ENCODE measurements at places on chromosomes 12 and 14.

DNA sequence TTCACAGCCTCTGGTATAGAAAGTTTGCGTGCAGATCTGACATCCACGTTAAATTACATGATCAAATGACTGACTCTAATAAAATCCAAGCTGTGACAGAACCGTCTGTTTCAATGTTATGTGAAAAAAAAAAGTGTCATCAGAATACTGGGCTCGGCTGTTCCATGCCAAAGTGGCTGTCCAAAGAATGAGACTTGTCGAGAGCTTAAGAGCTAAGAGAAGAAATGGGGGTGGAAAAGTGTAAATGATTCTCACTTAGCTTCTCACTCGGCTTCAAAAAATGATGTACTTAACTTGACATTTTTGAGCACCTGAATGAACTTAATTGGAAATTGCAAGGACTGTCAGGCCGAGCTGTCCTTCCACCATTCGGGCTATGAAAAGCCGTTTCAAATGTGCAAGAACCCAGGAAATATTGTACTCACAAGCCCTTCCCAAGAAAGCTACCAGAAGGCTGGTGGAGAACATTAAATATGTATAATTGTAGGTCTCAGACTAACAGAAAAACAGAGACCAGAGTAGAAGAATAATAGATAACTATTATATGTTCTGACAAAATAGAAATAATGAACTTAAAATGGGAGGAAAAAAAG, 78.0 kb downstream of the DIO3 start:
- no peaks in the 10 kb centered on the region for H3K36me3 ChIP-seq
- DNase-seq, result no peak
- H3K4me3 ChIP-seq, result no peak overlapping the region
- no peak overlapping the region for H3K27ac ChIP-seq
- peaks cover 11% of the 10 kb centered on the region for H3K4me1 ChIP-seq
- no peaks in the 10 kb centered on the region for H3K27me3 ChIP-seq

GRCh38 chr14:34966413-34966812, 16.4 kb upstream of the SRP54 start:
- H3K36me3 ChIP-seq, result no peaks in the 10 kb centered on the region
- DNase-seq, result no peak
- H3K4me3 ChIP-seq, result no peak overlapping the region
- no peaks in the 10 kb centered on the region for H3K27me3 ChIP-seq

GRCh38 chr12:123286652-123287373, 15.2 kb upstream of the CDK2AP1 start:
- no peaks in the 10 kb centered on the region for H3K4me1 ChIP-seq
- H3K36me3 ChIP-seq, result peaks cover 3% of the 10 kb centered on the region
- H3K4me3 ChIP-seq, result no peak overlapping the region
- H3K27ac ChIP-seq, result no peak overlapping the region
- no peak for DNase-seq
- H3K27me3 ChIP-seq, result no peaks in the 10 kb centered on the region

DNA sequence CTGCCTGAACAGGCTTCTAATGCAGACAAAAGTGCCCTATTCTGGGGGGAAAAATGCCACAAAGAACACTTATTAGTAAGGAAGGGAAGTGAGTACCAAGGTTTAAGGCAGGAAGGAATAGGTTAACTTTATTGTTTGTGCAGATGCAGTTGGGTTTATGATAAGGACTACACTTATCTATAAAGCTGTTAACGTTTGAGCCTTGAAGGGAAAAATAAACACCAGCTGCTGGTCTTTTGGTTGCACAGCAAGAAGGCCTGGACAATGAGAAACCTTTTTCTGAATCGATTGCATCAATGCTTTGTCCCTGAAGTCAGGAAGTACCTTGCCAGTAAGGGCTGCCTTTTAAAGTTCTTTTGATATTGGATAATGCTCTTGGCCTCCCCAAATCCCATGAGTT, 407.8 kb downstream of the ATP23 start:
- H3K27ac ChIP-seq, result no peak overlapping the region
- no peaks in the 10 kb centered on the region for H3K36me3 ChIP-seq
- no peak overlapping the region for H3K4me3 ChIP-seq
- DNase-seq, result no peak
- H3K4me1 ChIP-seq, result peaks cover 17% of the 10 kb centered on the region

All from neural crest cell (in vitro differentiated cells).